ENCODE measurements at places on chromosomes 13 and 19.
A peak's percentile ranks its signal among the peaks of the same experiment; 100 is the strongest.

- no peak for DNase-seq
These were observed 110.2 kb downstream of the RAP2A start for GRCh38 chr13:97544031-97544765.

DNA sequence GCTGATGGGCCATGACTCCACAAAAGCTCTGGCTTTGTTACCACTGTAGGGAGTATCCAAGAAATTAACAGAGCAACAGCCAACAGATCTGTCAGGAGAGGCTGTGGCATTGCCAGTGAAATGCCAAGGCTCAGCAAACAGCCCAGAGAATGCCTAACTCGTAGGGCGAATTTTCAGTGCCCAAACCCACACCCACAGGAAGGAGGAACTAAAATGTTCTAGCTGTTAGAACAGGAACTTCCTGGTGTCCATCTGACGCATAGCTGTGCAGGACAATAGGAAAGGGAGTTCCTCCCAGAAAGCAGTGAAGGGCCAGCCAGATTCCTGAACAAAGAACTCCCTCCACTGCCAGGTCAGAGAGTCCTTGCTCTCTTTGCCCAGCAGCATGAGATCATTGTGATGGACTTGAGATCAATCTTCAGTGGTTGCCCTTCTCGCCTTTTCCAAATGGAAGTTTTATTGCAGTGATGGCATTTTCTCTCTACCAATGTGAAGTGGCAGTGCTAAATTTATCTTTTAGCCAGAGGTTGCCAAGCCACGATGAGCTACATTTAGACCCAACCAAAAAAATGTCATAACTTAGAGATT is 224.2 kb upstream of the STARD13 start:
- DNase-seq: no peak

GRCh38 chr13:114259374-114259773 is 22.0 kb upstream of the UPF3A start:
- no peak for DNase-seq

DNA sequence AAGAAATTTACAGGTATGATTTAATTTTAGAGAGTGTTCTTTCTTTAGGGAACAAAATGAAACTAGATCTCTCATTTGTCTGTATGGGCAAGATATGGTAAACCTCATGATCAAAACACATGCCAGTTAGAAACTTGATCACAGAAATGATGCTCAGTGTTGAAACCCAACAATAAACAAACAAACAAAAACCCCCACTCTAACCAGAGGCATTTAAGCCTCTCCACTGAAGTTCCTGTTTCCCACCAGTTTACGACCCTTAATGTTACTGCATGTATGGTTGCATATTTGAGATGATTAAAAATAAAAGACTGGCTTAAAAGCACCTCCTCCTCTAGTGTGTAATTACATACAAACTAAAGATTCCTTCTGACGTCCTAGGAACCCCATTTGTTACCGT is 293.3 kb upstream of the MAB21L1 start:
- no peak for DNase-seq

- DNase-seq: peak; percentile 4
These were observed 804 bp downstream of the ZNF708 start for GRCh38 chr19:21328406-21328805.

GRCh38 chr19:45451131-45451849 is 16.5 kb upstream of the FOSB start:
- DNase-seq: peak; percentile 14

DNA sequence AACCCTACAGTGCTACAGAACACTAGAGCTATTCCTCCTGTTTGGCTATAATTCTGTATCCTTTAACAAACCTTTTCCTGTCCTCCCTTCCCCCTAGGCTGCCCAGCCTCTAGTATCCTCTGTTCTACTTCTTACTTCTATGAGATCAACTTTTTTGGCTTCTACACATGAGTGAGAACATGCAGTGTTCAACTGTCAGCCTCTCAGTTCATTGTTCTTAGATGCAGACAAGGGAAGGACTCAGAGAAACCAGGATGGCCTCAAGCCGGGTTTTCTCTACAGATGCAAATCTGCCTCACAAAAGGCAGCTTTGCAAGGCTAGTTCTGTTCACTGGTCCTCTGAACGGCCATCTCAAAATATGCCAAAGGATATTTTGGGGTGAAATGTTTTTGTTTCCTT is 18.4 kb downstream of the AMER2 start:
- no peak for DNase-seq

All from germinal center (tissue), 1 donor.